Activated gamma-delta T cell (primary cell): ENCODE measurements at places on chromosomes 7 and 10.

GRCh38 chr7:26497801-26498596 lies 206.3 kb downstream of the SNX10 start:
- no peak for DNase-seq

- DNase-seq = no peak
Measured at GRCh38 chr10:62805231-62806099, 945 bp downstream of the ADO start.

DNA sequence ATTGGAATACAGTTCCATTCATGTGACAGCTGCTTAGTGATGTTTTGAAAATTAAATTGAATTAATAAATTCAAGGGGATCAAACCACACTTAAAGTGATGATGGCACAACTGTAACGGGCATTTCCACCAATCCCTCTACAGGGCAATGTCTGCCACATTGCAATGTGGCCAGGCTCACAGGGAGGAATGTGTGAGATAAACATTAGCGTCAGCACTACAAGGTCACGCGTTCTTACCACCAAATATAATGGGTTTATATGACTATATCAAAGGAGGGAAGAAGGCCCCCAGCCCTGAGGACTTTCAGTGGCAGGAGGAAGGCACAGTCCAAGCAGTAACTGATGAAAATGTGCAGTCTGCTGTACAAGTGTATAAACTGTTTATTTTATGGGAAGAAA lies 31.1 kb upstream of the CELF2 start:
- no peak for DNase-seq

GRCh38 chr10:48910548-48910947 lies 29.1 kb downstream of the LRRC18 start:
- DNase-seq = no peak

DNA sequence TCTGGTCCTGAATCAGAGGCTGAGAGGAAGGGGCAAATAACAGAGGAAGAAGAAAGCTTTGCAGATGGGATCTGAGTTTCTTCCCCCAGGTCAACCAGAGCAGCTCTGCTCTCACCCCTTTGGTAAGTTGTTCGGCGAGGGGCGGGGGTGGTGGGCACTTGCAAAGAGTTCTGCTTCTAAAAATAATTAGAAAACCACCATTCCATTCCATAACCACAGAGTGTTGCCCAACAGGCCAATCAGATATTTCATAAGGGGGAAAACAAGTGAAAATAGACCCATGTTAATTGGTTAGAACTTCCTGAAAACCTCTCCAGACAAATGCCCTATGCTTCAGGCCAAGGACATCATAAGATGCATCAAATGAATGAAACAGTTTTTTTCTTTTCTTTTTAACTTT lies 43.6 kb upstream of the R3HCC1L start:
- no peak for DNase-seq

DNA sequence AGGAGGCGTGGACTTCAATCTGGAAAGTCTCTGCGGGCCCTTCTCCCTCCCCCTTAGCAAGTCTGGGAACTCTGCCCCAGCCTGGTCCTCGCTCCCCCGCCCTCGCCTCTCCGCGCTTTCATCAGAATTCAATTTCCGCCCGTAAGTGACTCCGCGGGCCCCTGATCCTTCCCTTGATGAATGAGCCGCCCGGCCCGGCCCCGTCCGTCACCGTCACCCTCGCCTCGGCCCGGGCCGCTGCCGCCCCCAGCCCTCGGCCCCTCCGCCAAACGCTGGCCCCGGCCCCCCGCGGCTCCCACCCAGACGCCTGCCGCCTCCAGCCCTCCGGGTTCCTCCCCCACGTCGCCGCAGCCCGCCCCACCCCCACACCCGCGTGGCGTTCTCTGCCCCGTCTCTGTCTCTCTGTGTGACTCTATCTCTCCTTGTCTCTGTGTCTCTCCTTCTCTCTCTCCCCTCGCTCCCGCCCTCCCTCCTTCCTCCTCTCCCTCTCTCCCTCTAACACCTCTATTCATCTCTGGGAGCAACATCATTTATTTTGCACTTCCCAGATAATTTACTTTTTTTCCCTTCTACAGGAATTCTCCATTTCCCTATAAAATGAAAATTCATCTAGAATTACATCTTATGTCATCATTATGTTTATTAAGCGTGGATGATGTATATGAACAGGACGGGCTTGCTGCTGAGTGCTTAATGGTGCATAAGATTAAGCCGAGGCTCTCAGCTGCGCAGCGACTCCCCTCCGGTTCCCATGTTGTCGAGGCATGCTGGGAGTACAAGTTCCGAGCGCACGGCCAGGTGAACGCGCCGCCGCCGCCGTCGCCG lies 91.2 kb upstream of the PAX2 start:
- DNase-seq = no peak

DNA sequence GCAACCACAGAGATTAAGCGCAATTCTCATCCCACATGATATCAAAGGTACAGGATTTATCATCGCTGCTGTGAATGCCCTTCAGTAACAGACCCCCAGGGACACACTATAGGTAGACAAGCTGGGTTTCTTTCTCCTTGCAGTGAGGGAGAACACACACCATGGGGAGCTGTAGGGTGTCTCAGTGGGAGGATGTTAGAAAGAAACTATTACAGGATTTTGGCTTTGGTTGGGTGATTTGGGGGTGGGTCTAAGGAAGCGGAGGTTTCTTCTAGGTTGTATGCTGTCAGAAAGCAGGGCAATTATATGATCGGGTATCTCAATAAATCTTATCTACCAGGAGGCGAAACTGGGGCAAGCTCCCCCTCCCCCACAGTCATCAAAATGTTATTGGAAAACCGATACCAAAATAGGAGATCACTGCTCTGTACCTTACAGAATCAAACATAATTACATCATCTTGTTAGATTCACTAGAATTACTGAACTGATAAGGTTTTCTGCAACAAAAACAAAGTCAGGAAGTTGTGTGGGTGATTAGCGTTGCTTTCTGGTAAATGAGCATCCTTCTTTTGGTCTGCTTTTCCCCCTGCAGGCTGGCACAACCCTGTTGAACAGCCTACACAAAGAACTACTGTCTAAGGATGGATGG lies 209.7 kb downstream of the TEX36 start:
- no peak for DNase-seq

- no peak for DNase-seq
Measured at GRCh38 chr7:39005036-39005435, 27.3 kb downstream of the POU6F2 start.
